Inflammatory macrophage (primary cell): ENCODE measurements at places on chromosomes 6 and 20.

- DNase-seq = no peak
Measured at GRCh38 chr6:150549674-150550101, 50.0 kb upstream of the PLEKHG1 start.

GRCh38 chr6:156925718-156926607, 148.8 kb downstream of the ARID1B start:
- no peak for DNase-seq

- DNase-seq = no peak
Measured at GRCh38 chr6:151317103-151317994, 74.0 kb downstream of the ZBTB2 start.

DNA sequence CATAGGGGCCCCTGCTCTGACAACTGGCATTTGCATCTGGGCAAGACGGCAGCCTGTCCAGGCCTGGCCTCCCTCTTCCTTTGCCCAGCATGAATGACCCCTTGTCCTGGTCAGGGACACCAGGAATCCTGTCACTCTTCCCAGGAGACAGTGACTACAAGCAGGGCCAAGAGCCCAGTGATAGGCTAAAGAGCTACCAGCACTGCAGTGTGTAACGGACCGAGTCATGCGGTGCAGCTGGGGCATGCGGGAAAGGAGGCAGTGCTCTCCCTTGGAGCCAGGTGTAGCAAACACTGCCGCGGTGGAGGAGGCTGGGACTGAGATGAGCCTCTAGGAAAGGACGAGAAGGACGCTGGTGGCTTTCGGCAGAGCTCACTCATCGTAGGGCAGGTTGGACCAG, 38.7 kb upstream of the DSP start:
- DNase-seq = no peak

DNA sequence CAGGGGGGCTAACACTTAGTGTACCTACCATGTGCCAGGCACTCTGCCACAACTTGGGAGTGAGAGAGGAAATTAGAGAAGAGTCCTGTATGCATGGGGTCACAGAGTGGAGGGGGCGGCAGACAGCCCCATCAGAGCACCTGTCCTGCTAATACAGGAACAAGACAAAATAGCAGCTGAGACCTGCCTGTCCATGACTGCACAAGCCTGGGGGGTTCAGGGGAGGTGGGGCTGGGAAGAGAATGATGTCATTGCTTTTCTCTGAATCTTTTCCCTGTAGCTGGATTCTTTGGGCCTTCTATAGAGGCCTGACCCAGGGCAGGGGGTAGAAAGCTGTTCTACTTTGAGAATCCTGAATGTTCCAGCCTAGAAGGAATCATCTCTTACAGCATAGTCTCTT, 37.4 kb downstream of the FOXP4 start:
- no peak for DNase-seq

DNA sequence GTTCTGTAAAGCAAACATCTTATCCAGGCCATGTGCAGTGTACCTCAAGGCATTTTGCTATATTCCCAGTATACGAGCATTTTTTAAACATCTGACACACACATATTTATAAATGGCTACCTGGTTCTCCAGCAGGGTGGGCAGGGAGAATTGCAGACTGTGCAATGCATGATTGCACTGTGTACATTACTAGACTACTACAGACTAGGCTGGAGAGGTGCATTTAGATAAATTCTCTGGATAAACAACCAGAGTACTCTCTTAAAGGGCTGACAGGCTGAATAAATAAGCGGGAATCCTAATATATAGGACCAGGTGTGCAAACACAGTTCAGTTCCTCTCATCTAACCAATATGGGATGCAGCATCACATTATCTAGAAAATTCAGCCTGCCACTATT, 428.3 kb upstream of the ARID1B start:
- DNase-seq = no peak

DNA sequence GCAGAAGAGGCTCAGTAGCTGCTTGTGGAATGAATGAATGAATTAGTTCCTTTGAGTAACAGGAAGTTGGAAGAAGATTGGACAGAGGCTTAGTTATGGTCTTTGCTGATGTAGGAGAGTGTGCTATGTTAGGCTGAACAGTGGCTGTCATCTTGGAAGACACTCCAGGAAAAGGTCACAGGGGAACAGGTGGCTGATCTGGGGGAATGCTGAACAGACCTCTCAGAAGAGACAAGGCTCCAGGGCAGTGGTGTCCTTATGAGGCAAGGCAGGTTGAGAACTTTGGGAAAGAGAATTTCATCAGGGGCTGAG, 62.3 kb downstream of the UTRN start:
- DNase-seq = no peak

GRCh38 chr6:147283460-147283859, 79.2 kb downstream of the STXBP5 start:
- no peak for DNase-seq
